Tongue (tissue), 3 donors: ENCODE measurements at places on chromosomes 11 and 22. TPM values are rescaled to one million over a fixed set of nuclear protein-coding genes. Genes with fewer than 3 reads are reported as not detected.

DNA sequence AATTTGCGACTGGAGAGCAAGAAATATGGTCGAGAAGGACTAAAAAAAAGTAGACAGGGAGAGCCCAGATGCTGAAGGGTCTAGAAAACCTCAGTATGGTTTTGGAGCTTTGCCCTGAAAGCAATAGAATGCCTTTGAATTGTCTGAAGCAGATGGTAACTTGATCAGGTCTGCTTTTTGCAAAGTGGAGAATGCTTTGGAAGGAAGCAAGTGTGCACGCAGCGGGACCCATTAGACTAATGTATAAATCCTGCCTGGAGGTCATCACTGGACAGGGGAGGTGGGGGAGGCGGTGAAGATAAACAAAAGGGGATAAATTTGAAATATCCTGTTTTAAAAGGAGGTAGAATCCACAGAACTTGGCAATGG, 757 bp upstream of the HINFP start:
- DNase-seq = peak; percentile 70

The CFAP300 gene
- total RNA-seq = 1.6 TPM

DNA sequence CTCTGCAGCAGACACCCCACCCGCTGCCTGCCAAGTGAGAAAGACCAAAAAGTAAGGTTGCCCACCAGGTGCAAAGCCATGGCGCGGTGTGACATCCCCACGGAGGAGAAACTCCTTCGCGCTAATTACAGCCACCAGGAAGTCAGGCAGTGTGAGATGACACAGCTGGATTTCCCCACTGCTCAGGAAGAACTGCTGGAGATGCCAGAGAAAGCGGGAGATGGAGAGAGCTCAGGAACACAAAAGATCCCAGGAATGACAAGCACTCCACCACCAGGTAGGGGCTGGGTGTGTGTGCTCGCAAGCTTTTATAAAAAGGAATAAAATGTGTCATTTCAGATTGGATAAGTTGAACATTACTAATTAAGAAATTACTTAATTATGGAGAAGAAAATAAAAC, 292.7 kb downstream of the OPCML start:
- no peak for DNase-seq

- DNase-seq = no peak
Observed at GRCh38 chr11:10797531-10797930, 11.2 kb downstream of the EIF4G2 start.

GRCh38 chr11:35689081-35689996, 26.8 kb downstream of the TRIM44 start:
- DNase-seq = no peak

The OR10A2 gene
- not detected for total RNA-seq

GRCh38 chr11:122782222-122782621, 56.1 kb upstream of the CRTAM start:
- DNase-seq = no peak

The SLC37A2 gene
- total RNA-seq = 3.9 TPM

The MRGPRG gene
- not detected for total RNA-seq

DNA sequence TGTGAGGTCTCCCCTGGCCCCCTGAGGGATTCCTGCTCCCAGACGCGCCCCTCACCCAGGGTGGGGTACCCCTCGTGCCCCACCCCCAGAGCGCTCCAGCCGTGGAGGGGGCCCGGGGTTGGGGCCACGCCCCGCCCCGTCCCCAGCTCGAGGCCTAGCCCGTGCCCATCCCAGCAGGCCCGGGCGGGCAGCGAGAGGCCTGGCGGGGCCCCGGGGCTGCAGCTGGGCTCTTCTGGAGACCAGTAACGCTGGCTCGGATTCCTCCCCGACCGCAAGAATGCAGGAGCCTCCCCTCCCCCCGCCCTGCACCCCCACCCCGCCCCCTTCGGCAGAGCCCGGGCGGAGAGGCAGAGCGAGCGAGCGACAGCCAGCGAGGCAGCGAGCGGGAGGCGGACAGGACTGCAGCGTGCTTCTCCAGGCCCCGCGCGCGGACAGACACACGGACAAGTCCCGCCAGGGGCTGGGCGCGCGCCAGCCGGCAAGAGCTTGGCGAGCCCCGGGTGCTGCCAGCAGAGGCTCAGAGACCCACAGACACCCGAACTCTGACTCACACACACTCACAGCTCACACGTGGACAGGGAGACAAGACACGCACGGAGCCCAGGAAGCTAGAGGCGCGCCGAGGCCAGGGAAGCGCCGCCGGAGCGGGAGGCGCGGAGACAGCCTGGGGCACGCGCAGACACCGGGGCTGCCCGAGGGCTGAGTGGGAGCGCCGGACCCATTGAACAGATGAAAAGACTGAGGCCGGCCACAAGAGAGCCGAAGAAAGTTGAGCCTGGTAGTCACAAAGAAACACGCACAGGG, 15.2 kb downstream of the BCL9L start:
- DNase-seq = peak; percentile 93

GRCh38 chr22:46068593-46069491, 81.5 kb upstream of the PPARA start:
- DNase-seq = no peak

DNA sequence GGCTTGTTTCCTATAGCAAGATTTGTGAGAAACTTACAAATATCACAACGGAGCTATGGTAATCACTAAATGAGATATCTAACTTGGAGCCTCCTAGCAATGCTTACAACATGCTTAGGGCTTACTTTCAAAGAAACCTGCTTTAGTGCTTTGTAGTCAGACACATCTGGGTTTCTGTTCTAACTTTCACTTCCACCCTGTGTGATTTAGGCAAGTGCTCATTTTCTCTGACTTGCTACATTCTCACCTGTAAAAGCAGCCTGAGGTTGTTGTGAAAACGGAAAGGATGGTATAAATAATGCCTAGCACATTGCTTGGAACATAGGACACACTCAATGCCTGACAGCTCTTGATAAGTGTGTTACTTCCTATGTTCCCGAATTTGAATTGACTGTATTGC, 45.6 kb downstream of the LRRC4C start:
- DNase-seq = no peak

The MS4A4A gene
- 2.9 TPM for total RNA-seq

The NNMT gene
- total RNA-seq = 21.6 TPM

GRCh38 chr11:4881188-4881587, 512 bp upstream of the OR51T1 start:
- DNase-seq = no peak

DNA sequence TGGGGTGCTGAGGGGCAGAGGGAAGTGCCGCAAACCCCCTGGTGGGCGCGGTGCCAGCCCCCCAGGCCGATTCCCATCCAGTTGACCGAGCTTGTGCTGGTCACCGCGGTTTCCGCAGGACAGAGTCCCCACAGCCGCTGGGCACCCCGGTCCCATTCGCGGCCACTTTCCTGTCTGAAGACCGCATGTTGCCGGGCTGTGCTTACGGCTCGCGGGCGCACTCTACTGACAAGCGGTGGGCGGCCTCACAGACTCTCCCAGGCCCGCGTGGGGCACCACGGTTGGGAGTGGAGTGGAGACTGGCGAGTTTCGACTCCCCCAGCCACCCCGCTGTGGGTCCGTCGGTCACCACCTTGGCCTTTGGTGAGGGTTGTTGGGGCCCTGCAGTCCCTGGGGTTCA, 648 bp upstream of the H19 start:
- DNase-seq = no peak

DNA sequence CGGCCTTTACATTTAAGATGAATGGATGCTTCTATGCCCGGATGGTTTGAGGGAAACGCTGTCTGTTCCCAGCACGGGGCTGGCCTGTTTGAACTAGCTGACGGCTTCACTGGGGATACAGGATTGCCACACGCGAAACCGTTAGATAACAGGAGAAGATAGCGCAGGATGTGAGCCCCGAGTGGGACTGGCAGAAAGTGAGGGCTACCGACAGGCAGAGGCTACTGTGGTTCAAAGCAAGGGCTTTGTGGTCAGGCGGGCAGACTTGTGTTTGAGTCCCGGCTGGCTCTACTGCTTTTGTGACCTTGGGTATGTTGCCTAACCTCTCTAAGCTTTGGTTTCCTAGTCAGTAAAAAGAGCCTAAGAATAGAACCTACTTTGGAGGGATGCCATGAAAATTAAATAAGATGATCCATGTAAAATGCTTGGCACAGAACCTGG, 2.8 kb upstream of the OAF start:
- DNase-seq = no peak

- DNase-seq = no peak
Observed at GRCh38 chr11:76800466-76801200, 17.5 kb downstream of the TSKU start.

DNA sequence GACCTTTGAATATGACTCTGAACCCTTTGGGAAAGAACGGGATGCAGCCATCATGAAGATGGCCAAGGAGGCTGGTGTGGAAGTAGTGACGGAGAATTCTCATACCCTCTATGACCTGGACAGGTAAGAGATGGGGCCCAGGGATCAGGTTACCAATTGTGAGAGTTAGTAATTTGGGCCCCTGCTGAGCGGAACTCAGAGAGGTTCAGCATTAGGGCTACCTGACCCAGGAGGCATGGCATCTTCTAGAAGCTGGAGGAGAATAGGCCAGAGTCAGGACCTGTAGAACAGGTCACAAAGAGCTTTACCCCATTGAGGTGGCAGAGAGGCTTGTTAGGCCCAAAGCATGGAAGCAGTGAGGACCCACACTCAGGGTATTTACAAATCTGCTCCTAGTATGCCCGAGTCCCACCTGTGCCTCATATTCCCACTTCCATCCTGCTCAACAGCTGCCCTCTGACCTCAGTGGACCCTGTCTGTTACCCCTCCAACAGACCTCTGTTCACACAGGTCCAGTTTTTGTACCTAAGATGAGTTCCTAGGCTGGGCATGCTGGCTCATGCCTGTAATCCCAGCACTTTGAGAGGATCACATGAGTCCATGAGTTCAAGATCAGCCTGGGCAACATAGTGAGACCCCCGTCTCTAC, 11.6 kb downstream of the CRY2 start:
- no peak for DNase-seq

The OR4D9 gene
- total RNA-seq = not detected

The MMP27 gene
- total RNA-seq = 1.6 TPM

- peak; percentile 90 for DNase-seq
Observed at GRCh38 chr11:208181-208916, 841 bp downstream of the RIC8A start.

The OR6T1 gene
- total RNA-seq = not detected

DNA sequence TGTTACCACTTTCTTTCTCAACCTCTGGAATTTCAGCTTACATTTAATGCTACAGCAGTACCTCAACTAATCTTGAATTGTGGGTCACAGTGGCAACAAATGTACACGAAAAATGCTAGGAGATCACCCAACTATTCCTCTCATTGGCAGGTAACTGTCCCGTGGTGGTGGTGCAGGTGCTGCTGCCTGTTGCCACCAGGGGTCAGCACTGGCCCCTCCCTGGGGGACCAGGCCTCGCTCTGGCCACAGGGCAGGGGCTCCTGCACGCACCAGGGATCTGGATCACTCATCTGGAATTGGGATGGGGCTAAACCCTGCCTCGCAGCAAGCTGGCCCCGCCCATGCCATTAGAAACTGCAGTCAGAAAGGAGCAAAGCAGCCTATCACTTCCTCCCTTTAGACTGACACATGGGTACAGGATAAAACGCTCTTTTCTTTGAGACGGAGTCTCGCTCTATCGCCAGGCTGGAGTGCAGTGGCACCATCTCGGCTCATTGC, 6.9 kb upstream of the POLDIP3 start:
- DNase-seq = peak; percentile 69

GRCh38 chr22:37848587-37849088, 581 bp upstream of the EIF3L start:
- peak; percentile 37 for DNase-seq

DNA sequence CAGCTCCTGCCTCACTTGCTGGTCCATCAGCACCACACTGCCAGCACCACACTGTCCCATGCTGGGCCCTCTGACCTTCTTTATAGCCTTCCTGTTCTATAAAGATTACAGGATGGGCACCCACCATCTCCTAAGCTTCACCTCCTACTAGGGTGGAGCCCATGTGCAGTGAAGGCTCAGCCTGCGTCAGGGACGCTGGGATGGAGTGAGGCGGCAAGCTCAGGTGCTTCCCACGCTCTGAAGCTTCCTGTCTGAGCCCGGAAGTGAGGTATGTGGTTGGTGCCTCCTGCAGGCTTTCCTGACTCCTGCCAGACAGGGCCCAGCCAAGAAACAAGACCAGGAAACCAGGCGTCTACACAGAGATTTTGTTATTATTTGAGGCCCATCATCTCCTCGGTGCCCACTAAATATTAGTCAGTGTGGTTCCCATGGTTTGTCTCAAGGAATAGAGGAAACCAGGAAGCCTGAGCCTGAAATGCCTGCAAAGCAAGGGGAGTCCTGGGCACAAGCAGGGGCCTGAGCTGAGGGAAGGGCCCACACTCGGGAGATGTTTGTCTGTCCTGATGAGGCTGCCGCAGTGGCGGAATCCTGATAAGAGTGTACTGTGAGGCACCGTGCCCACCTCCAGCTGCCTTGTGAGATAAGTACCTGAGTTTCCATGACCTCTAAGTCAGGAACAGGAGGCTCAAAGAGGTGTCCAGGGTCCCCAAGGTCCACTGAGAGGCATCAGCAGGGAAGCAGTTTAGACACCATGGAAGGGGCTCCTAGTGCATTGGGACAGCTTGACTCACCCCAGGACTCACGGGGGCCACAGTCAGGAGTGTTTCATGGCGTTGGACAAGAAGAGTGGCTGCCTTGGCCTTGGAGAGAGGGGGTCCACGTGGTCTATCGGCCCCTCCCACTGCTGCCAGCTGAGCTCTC, 22.0 kb downstream of the RSPH14 start:
- DNase-seq = no peak

The TSGA10IP gene
- not detected for total RNA-seq

The TUB gene
- total RNA-seq = 26.2 TPM

GRCh38 chr11:8642196-8642841, 40.1 kb downstream of the TRIM66 start:
- no peak for DNase-seq

- no peak for DNase-seq
Observed at GRCh38 chr11:114984611-114985163, 306.4 kb downstream of the NXPE2 start.

DNA sequence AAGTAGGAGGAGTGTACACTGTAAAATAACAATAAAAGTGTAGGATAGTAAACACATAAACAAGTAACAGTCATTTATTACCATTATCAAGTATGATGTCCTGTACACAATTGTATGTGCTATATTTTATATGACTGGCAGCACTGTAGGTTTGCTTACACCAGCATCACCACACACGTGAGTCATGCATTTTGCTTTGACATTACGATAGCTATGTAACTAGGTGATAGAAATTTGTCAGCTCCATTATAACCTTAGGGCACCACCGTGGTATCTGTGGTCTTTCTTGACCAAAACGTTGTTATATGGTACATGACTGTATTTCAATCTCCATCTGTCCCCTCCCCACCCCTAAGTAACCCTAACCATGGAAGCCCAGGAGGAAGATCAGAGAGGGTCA, 1.1 kb downstream of the DNAL4 start:
- DNase-seq = no peak

The SOX6 gene
- 45.0 TPM for total RNA-seq

The TBC1D22A gene
- total RNA-seq = 14.3 TPM

The MS4A6A gene
- total RNA-seq = 24.4 TPM

The RBM14 gene
- 31.6 TPM for total RNA-seq

DNA sequence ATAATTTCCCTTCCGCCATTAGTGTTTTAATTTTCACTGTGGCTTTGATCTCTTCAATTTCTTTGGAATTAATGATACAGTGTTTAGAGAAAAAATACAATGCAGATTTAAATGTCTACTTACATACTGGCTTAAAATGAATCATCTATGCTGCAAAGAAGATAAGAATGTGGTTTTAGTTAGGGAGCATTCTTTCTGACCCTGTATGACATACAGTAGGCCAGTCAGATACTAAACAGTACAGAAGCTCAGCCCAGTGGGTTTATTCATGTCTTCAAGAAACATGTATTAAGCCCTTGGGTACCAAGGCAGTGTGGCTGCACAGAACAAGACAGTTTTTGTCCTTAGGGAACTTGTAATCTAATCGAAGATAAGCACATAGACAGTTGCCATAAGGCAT, 268.8 kb downstream of the DDX10 start:
- DNase-seq = no peak
